Stimulated activated naive CD8-positive, alpha-beta T cell treated with anti-CD3 and anti-CD28 coated beads, Interleukin-15, amount 100 ng/mL, for 72 hours (primary cell): ENCODE measurements at places on chromosomes 4 and X.

DNA sequence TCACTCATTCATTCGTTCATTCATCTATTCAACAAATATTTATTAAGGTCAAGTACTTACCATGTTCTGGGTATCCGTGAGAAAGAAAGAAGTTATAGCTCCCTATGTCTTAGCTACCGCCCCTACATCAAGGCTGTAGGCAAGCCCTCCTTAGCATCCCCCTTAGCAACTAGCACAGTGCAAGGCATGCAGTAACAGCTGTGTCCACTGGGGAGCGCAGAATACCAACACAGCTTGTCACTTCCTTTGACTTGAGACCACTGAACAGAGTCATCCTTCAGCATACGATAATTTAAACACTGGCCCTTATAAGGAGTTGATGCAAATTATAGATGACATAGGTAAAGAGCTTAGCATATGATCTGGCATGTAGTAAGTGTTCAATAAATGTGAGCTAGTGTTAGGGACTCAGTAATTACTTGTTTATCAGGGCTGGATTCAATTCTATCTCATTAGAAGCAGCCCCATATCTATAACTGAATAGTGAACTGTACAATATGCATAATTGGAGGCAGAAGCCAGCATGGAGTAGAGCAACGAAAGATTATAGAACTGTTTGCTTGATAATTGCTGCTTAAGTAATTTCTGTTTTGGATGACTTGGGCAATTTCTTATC lies 8.7 kb downstream of the KIAA1210 start:
- DNase-seq = peak; percentile 47

- no peak for DNase-seq
Measured at GRCh38 chr4:189765736-189766135, 174.9 kb upstream of the FRG1 start.

- peak; percentile 12 for DNase-seq
Measured at GRCh38 chr4:164383358-164384220, 370.3 kb upstream of the SMIM31 start.

GRCh38 chr4:151796106-151796505 lies 35.3 kb upstream of the GATB start:
- no peak for DNase-seq

- no peak for DNase-seq
Measured at GRCh38 chrX:1941321-1941720, 326.5 kb downstream of the ASMT start.

DNA sequence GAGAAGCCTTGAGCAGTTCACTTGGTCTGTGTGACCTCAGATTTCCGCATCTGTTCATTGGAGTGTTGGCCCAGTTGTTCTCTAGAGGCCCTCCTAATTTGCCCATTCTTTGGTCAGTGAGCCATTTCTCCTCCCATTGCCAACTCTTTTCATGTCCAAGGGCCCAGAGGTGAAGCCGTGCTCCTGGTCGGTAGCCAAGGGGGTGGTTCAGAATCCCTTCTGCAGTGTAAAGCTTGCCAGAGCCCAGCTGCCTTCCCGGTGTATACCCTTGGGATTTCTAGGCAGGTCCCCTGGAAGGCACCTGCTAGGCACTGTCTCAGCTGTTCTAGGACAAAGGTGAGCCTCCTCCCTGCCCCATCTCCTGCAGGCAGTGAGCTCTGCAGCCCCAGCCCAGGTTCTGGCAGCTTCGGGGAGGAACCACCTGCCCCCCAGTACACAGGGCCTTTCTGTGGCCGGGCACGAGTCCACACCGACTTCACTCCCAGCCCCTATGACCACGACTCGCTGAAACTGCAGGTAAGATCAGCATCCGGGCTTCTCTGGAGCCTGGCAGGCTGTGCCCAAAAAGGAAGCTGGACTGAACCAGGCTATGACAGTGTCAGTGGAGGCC lies 12.3 kb downstream of the SASH3 start:
- no peak for DNase-seq

DNA sequence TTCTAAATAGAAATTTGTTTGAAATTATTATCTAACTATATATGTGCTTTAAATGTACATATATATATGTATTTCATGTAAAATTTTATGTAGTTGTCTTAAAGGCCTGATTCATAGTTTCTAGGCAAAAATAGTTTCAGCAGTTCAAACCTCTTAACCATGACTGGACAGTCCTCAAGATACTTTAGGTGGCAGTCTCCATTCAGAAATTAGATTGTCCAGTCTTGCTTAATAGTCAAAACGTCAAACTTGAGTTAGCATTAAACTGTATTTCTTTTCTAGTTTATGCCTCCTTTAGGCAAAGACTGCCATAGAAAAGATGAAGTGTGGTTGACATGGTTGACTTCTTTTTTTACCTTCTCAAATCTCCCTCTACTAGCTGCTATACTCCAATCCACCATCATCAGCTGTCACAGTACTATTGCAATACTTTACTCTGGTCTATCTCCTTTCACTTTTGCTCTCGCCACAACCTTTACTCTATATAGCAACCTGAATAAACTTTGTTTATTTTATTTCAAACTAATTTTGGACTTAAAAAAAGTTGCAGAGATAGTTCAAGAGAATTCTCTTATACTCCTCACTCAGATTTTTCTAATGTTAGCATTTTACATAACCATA lies 395.6 kb upstream of the DIPK2B start:
- DNase-seq = no peak

DNA sequence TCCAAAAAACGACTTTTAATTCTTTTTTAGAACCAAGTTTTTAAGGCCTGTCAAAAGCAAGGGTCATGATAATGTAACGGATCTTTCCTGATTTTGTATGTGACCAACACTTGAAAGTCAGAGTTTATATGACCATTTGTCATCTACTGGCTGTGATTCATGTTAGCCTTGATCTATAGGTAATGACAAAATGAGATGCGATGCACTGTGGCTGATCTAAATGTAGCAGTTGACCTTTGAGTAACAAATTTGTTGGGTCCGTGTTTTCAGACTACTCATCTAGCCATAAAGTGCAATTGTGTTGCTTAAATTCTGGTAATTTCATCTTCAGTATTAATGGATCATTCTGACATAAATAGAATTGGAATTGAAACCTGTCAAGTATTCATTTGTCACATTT lies 202.5 kb downstream of the PCDH7 start:
- no peak for DNase-seq

- DNase-seq = no peak
Measured at GRCh38 chr4:149161247-149161646, 654.4 kb downstream of the IQCM start.

DNA sequence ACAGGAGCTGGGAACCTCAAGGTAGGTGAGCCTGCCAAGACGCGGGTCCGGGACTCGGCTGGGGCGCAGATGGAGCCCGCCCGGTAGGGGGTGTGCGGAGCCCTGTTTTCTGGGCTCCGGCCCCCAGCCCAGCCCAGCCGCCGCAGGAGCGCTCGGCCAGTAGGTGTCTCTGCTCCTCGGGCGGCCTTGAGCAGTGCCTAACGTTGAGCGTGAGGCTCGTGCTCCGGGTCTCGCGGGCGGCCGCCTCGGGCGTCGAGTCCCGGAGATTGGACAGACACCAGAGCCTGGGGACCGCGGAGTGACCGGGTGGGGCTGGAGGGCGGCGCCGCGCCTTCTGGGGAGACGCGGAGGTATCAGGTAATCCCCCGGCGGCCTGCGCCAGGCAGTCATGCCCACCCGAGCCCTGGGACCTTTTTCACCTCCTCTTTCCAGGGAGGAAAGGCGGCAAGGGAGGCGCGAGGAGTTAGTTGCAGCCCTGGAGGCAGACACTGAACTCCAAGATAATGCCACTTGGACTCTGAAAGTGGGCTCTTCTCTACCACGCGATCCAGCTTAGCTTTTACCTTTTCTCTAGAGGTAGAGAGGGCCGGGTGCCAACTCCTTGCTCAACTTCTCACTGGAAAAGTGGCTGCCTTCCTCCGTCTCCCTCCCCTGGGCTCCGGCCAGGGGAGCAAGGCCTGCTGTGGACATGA lies 14.5 kb upstream of the FGG start:
- peak; percentile 65 for DNase-seq

DNA sequence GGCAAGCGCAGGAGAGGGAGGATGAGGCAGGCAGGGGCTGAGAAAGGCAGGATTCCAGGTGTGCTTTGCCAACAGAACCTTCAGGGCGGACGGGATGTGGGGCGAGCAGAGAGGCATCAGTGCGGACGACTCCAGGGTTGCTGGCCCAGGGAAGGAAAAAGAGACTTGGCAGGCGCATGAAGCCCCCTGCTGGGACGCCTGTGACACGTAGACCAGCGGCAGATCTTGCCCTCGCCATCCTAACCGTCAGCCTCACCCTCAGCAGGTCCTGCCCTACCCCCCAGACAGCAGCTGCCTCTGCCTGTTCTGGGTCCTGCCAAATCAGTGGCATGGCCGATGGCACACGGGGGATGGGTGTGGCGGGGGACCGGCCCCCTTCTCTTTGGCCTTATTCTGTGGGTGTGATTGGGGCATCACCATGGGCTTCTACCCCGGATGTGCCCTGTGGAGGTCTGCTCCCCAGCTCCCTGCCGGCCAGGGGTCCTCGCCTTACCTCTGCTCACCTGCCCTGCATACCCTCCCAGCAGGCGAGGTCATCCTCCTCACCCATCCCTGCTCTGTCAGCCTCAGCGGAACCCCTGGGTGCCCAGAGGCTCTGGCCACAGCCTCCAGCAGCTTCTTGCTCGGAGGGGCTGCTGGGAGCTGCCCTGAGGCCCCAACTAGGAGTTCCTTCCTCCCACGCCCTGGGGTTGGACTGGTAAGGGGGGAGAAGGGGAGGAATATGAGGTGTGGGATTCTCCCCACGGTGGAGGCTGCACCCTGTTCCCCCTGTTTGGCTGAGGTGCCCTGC lies 2.9 kb upstream of the SH3BP2 start:
- DNase-seq = no peak

GRCh38 chr4:185249105-185249504 lies 39.7 kb downstream of the SNX25 start:
- no peak for DNase-seq
